Left kidney (tissue), 8 donors: ENCODE measurements at places on chromosomes 3 and 15. TPM values are rescaled to one million over a fixed set of nuclear protein-coding genes. Genes with fewer than 3 reads are reported as not detected.

DNA sequence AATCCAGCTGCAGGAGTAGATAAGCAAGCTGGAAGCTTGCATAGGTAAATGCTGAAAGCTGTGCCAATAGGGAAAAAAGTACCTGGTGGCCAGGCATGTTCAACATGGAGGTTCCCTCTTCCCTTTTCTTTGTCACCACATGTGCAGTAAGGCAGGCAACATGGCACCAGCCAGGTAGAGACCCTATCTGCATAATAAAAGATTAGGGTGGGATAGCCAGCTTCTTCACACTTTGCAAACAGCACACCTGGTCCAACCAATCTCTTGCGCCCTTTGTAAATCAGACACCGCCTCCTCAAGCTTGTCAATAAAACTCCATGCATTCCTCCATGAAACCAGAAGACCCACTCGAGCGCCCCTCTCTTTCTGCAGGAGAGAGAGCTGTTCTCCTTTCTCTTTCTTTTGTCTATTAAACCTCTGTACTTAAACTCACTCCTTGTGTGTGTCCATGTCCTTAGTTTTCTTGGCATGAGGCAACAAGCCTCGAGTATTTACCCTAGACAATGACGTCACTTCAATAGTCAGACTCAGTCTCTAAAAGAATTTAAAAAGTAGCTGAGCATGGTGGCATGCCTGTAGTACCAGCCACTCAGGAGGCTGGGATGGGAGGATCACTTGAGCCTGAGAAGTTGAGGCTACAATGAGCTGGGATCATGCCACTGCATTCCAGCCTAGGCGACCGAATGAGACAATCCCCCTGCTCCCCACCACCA is 256.3 kb downstream of the SCAPER start:
- no peak for DNase-seq

GOLGA6B gene
- 0.07 TPM for polyA plus RNA-seq

- DNase-seq, result no peak
Observed at GRCh38 chr3:13580256-13581023, 31.5 kb downstream of the FBLN2 start.

DNA sequence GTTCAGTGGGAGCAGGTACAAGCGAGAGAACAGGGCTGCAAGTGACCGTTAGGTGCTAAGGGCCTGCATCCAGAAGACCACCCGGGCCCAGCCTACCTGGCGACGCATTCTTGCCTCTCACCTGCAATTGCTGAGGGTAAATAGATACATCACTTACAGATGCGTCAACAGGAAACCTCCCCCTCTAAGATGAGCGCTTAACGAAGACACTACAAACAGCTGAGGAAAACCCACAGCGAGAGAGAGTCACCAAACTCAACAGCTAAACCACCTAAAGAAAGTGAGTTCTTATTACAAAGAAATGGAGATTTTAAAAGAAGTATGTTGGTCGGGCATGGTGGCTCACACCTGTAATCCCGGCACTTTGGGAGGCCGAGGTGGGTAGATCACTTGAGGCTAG is 157.9 kb downstream of the CHSY1 start:
- no peak for DNase-seq

GRCh38 chr3:119346076-119346496 is 51.9 kb downstream of the ARHGAP31 start:
- DNase-seq, result no peak

DNA sequence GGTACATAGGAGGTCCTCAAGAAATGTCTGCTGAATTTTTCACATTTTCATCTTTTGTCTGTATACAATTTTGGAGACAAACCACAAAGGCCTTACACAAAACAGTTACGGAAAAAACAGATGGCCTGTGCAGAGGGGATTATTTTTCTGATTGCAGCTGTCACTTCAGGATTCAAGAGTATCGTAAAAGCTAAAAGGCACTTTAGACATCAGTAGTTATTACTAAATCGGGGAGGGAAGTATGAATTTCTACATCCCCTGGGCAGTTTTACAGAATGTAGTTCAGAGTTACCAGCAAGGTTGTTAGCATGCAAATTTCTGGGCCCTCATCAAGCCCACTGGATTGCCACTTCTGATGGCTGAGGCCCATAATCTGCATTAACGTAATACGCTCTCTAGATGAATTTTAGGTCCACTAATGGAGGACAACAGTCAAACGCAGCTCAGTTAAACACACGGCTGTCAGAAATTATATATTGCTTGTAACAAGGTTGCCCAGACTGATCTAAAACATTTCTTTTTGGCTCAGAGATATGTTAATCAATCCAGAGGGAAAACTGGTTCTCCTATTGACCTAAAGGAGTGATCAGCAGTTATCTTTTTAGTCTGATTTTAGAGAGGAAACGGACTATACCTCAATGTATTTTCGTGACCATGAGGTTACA is 1.1 kb downstream of the RIOX2 start:
- no peak for DNase-seq

KLHL40 gene
- not detected for polyA plus RNA-seq

RMDN3 gene
- 43.1 TPM for polyA plus RNA-seq

DNA sequence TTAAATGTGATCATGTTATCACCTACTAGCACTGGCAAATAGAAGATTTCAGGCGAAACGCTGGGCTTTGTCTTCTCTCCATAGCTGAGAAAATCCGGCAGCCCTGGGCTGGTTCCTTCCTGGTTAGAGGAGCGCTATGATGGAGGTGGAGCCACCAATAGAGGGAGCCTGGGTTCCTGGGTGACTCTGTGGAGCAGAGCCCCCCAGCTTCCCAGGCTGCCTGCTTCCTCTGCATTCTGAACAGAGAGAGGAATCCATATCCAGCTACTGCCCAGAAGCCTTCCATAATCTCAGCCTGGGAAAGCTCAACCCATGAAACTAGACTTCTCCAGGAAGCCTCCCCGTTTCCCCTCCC is 32.6 kb upstream of the IQSEC1 start:
- no peak for DNase-seq

DNA sequence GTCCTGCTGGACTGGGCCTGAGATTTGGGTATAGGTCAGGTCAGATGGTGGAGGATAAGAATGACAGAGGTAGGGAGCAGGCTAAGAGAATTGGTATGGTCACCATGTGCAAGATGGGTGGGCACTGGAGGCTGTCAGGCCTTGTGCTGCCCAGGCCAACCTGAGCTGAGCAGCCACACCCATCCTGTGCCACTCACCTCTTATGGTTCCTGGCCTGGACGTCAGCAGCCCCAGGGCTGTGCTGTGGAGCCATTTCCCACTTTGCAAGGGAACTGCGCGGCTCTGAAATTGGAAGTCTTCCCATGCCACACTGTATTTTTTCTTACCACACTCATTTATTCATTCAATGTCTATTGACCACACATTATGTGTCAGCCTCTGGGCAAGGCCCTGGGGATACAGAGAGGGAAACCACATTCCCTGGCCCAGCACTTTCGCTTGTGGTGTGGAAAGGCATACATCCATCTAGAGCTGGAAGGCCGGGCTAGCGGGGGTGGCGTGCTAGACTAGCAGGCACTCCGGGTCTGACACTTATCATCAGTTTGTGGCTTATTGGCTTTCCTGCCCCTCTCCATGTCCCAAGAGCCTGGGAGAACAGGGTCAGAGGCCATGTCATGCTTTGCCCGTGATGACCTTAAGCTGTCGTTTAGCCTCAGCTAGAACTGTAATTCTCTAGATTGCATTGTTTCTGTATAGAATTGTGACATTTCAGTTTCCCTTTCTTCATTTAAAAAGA is 51.1 kb upstream of the POLG start:
- no peak for DNase-seq

GRCh38 chr15:90459368-90459767 is 70.4 kb upstream of the CRTC3 start:
- DNase-seq, result no peak

GRCh38 chr3:48429960-48430707 is at the start of gene PLXNB1:
Gene PLXNB1, minus strand, starts transcription at chr3:48430086. Its CDS starts 5,475 bp downstream, at chr3:48424611.
- peak; percentile 90 for DNase-seq

ANKUB1 gene
- polyA plus RNA-seq, result 0.52 TPM

- no peak for DNase-seq
Observed at GRCh38 chr3:140276703-140277102, 341.7 kb downstream of the CLSTN2 start.

DNA sequence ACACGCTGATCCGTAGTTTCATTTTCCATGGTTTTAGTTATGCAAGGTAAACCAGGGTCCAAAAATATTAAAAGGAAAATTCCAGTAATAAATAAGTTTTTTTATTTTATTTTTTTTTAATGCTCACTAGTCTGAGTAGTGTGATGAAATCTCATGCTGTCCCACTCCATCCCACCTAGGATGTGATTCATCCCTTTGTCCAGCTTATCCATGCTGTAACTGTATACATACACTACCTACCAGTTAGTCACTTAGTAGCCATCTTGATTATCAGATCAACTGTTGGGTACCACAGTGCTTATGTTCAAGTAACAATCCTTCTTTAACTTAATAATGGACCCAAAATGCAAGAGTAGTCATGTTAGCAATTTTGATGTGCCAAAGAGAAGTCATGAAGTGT is 75.2 kb downstream of the ESYT3 start:
- DNase-seq, result no peak
